ENCODE measurements at places on chromosomes 11 and 22.

GRCh38 chr22:48896766-48897644 is 930.7 kb downstream of the BRD1 start:
- DNase-seq: no peak

DNA sequence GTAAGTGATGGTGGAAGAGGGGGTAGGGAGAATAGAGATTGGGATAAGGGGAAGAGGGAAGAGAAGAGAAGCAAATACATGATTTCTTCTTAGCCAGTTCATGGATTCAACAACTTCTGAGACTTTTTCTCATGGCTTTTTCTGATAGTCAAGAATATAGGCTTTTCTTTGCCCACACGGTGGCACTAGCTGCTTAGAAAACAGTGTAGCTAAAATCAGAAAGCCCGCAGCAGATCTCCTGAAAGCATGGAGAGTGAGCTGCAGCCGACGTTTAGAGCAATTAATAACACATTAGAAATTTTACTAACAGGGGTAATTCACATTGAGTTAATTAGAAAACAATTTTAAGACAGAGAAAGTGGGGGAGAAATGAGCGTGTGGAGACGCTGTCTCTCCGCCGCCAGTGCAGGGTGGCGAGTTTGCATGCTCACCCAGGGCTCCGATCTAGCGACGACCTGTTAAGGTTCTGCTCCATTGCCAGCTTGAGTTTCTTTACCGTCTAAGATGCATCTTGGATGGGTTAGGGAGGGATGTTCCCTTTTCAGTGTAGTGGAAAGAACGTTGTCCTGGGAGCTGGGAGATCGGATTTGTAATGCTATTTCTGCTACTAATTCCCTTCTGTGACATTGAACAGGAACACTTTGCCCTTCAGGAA is 3.3 kb upstream of the RAG1 start:
- peak; percentile 83 for DNase-seq

DNA sequence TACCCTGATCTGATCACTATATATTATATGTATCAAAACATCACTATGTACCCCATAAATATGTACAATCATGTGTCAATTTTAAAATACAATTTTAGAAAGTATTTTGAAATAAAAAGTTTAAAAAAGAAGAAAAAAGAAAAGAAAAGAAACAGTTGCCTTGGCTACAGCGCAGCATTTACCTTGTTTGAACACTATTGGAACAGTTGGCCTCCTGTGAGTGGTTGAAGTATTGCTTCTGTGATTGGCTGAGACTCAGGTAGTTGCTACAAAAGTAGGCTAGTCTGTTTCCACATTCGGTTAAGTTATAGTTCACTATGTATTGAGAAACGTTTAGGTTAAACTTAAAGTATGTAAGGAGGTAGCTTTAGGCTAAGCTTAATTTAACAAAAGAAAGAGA is 7.9 kb upstream of the DTX4 start:
- DNase-seq: no peak

GRCh38 chr11:47994417-47994816 is 14.1 kb downstream of the PTPRJ start:
- no peak for DNase-seq

GRCh38 chr11:87114093-87114492 is 76.4 kb downstream of the TMEM135 start:
- DNase-seq: no peak

- DNase-seq: no peak
Measured at GRCh38 chr11:12535321-12535720, 138.9 kb upstream of the TEAD1 start.

DNA sequence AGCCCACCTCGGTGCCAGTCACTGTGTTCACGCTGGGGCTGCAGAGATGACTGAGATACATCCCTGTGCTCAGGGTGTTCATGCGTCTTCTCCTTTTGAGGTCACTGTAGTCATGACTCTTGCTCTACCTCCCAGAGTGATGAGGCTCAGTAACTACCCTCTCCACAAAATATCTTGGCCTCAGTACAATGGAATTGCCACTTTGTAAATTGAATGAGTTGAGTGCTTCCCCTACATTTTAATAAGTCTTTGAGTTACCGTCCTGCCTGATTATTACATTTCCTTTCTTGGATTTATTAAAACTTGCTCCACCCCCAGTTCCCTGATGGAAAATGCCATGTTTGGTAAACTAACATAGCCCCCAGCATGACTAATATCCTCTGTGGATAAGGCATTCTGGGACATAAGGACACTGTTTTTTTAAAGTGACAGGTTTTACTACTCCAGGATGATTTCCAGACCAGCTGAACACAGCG is 15.9 kb downstream of the PRSS23 start:
- no peak for DNase-seq

DNA sequence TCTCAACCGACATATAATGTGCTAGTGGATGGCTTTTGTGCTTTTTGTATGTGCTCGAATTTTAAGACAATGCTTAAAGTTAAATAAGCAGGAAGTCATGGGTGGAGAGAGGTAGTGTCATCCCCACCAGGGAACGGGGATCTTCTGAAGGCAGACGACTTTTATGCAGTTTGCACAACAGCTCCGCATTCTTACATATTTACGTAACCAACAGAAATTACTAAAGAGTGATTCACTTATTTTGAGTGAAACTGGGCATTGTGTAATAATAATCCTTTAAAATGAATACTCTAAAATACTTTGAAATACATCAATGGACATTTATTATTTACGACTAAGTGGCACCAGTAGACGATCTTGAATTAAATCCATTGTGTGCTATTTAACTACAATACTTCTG is 305.1 kb downstream of the CNTN5 start:
- DNase-seq: no peak

DNA sequence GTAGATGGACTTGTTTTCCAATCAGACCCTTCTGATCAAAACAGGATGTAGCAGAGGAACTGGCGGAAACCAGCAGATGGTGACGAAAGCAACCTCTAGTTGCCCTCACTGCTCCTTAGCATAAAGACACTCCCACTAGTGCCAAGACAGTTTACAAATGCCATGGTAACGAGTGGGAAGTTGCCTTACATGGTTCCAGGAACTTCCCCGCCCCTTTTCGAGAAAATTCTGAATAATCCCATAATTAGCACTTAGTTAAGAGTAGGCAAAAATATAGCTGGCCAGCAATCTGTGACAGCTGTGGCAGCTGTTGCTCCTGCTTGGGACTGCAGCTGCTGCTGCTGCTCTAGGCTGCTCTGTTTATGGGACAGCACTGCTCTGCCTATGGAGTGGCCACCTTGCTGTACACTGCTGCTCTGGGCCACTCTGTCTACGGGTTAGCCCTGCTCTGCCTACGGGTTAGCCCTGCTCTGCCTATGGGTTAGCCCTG is 33.4 kb upstream of the SORL1 start:
- DNase-seq: no peak

DNA sequence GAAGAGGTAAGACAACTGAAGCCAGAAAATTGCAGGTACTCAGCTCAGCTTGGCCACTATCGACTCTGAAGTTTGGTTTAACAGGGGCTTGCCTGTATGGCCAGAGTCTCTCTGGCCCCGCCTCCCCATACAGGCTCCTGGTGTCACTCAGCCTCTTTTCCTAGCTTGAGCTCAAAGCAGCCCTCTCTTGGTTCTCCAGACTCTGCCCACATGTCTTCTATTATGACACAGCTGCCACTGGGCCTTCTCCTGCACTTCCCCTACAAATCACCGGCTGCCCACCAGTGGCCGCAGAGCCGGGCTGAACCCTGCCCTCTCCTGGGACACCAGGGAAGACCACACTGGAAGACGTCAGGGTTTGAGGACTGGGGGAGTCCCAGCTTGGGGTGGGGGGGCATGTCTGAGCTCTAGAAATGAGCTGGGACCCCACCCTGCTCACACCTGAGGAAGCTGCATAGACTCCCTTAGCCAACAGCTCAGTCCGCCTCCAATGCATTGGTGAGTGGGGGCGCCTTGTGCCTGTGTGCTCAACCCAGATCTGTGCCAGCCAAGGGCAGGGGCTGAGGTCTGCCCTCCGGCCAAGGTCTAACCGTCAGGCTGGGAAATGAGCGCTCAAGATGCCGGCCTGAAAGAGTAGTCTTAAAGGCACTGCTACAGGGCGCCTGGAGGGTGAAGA is 94.4 kb upstream of the LMO1 start:
- DNase-seq: no peak

- DNase-seq: no peak
Measured at GRCh38 chr11:44709966-44710365, 16.8 kb upstream of the TSPAN18 start.

DNA sequence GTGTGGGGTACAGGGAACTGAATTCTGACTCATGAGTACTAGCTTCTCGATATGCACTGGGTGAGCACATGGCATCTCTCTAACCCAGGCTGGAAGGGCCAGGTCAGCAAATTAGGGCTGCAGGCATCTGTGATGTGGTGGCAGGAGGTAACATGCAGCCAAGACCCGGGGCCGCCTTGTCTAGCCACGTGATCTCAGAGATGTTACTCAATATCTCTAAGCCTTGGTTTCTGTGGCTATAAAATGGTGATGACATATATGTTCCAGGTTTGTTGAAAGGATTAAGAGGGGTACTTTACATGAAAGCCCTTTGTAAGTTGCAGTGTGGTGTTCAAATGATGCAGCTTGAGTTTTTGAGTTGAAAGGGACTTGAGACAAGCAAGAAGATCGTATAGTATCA is 3.2 kb downstream of the ST14 start:
- DNase-seq: no peak

DNA sequence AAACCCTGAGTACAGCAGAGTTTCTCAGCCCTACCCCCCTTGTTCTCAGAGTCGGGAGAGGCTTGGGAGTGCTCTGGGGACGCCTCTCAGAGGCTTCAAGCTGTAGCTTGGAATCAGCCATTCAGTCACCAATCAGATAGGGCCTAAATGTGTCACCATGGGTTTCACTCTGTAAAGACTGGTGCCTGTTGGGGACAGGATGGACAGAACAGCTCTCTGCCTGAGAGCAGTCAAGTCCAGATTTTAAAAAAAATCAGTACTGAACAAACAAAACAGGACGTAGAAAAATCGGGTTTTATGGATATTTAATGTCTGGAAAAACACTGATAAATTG is 1.3 kb downstream of the FADD start:
- DNase-seq: no peak

GRCh38 chr11:34791780-34792542 is 124.2 kb downstream of the APIP start:
- DNase-seq: no peak

DNA sequence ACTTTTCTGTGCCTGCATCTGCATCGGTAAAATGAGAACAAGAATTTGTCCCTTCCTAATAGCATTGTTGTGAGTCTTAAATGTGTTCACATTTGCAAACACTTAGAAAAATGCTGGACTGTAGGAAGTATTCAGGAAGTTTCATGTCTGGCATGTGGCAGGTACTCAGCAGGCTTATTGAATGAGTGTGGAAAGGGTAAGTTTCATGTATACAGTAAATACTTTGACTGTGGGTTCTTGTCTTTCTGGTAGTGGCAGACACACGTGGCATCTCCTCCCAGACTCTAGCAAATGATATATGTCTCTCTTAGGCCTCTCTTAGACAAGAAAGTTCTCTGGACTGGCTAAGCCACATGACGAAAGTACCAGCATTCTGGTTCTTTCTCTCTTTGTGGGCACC is 179.2 kb downstream of the C11orf91 start:
- no peak for DNase-seq

DNA sequence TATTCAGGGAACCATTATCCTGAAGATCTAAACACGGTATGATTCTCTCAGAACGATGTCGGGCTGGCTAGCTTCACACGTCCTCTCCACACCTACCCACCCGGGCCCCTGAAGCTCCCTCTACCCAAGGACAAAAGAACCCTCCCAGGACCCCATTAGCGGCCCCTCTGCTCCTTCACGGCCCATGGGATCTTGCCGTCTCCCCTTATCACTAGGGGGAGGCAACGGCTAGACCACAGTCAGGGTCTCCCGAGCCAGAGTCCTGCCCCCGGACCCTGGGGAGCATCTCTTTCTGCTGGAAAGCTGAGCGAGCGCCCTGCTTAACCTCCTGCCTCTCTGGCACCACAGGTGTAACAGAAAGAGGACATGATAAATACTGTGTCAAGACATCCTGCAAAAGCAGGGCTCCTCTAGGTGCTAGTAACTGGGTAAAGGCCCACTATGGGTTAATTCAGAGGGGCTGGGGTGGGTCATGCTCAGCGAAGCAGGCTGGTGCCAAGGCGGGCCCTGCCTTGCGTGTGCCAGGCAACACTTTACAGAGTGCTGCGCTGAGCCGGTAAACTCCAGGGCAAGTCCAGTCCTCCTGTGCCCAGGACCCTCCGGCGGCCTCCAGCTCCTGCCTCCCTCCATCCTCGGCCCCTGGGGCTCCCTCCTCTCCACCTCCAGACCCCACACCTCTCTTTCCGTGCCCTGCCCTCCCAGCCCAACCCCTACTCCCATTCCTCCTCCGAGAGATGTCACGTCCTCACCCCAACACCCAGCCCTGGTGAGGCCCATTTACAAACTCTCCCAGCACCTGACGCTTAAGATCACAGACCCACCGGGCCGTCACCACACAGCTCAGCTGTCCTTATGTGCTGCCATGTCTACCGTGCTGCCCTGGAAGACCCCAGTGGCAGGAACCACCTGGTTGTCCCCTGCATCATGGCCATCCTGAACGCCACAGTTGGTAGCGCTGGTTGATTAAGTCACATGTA is 3.0 kb downstream of the TOLLIP start:
- no peak for DNase-seq

DNA sequence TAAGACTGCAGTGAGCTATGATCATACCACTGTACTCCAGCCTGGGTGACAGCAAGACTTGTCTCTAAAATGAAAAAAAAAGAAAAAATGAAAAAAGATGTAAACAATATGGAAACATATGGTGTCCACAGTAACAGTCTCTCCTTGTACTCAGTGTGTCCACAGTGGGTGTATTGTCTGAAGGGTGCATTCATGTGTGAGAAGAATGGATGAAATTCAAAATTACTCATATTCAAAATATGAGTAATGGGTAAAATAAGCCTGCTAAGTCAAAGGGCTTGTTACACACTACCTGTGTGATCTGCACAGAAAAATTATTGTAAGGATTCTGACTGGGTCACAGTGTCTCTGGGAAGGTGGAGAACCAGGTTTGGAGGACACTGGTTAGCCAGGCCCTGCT is 26.9 kb downstream of the PPFIA1 start:
- no peak for DNase-seq

- DNase-seq: no peak
Measured at GRCh38 chr11:40045312-40045711, 1414.1 kb downstream of the LRRC4C start.

DNA sequence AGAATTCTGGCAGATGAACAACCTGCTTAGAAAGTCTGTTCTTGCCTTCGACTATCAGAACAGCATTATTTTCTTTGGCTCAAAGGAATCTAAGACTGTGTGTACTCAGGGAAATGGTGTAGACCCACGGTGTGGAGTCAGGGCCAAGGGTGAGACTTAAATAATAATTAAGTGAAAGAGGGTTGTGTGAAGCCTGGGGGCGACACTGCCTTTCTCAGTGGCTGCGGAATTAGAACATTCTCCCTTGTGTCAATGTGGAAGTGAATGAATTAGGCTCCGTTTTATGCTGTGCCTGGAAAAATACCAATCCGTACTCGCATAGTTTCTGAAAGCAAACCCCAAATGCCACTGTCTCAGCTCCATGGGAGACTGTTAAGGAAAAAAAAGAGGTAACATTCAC is 50.7 kb downstream of the NAV2 start:
- no peak for DNase-seq

- peak; percentile 73 for DNase-seq
Measured at GRCh38 chr11:84022201-84022600, 736.0 kb upstream of the CCDC90B start.

Data from NCI-H1417 (cell line).